ENCODE measurements at places on chromosomes 6 and 20.

DNA sequence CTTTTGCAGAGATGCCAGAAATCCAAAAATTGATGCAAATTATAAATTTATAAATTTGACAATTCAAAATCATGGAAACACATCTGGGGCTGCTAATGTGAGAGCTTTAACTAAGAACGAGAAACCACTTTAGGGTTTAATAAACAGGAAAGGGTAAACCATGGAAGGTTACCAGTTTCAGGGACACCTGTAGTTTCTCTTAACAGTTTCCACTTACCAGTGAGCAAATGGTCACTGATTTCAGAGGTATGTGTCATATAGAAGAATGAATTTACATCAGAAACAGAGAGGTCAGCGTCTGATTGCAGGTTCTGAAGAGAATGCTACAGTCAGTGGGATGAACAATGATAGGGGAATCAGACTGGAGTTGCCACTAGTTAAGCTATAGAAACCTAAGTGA lies 24.8 kb upstream of the PCSK2 start:
- DNase-seq: no peak

- DNase-seq: no peak
Observed at GRCh38 chr20:18729231-18729825, 84.3 kb upstream of the SCP2D1 start.

DNA sequence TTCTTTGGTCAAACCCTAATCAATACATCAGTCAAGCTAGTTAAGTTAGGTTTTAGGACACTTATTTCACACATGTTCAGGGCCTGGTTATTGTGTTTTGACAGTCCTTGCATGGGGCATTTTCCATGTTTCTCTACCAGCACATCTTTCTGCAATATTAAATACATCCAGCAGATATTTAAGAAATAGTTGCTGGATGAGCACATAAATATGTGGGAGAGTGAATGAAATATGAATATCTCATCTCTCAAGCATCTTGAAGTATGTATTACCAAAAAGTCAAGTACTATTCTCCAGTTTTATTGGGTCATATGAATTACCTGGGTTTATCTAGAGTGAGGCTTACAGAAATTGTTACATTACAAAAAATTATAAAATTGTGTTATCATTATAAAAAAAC lies 621.9 kb upstream of the GJE1 start:
- no peak for DNase-seq

DNA sequence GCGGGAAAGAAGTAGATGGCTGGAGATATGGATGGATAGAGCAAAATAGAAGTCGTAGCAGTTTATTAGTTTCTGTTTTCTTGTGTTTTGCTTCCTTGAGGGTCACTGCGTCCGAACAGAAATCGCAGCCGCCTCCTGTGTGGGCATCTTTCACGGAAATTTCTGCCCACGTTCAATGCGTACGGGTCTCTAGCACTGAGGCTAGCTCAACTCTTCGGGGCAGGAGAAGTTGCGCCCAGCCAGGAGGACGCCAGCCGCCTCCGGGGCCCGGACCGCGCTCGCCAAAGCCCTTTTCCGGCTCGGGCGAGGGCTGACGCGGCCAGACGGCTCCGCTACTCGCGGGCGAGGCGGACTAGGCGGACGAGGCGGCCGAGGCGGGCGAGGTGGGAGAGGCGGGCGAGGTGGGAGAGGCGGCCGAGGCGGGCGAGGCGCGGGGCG lies 814 bp downstream of the TFAP2B start:
- no peak for DNase-seq

DNA sequence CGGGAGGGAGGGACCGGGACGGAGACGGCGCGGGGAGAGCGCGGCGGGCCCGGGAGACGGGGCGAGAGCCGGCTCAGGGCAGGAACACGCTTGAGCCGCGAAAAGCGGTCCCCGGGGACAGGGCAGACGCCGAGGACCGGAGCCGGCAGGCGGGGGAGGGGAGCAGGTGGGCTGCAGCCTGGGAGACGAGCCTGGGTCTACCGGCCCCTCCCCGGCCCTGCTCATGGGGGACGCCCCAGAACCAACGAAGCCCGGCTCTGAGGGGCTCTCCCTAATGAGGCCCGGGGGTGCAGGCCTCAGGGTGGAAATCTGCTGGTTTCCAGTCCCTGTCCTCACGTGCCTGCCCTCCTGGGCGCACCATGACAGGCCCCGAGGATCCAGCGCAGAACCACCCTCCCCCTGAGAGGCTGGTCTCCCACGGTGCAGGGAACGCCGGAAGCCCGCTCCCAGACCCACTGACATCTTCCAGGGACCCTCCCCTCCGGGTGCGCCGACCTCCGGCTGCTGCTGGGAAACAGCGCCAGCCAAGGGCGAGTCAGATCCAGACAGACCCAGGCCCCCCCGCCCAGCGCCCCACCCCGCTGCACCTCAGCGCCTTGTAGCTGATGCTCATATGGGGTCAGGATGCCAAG lies 571 bp upstream of the EEF1A2 start:
- DNase-seq: no peak

DNA sequence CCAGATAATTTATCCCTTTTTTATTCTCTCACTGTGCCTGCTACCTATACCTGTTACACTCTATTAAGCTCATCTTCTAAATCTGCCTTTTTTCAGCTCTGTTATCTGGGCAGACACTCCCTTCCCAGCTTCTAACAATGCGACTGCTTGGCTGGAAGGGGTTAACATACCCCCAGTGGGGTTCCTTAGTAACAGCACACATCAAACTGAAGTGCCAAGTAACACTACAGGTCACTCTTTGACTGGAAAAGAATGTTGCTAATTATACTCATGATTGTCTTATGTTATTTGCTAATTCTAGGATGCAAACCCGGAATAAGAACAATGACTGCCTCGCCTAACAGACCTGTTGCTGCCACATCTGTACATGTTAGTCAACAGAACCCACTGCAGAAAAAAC lies 203.5 kb downstream of the EPM2A start:
- no peak for DNase-seq

DNA sequence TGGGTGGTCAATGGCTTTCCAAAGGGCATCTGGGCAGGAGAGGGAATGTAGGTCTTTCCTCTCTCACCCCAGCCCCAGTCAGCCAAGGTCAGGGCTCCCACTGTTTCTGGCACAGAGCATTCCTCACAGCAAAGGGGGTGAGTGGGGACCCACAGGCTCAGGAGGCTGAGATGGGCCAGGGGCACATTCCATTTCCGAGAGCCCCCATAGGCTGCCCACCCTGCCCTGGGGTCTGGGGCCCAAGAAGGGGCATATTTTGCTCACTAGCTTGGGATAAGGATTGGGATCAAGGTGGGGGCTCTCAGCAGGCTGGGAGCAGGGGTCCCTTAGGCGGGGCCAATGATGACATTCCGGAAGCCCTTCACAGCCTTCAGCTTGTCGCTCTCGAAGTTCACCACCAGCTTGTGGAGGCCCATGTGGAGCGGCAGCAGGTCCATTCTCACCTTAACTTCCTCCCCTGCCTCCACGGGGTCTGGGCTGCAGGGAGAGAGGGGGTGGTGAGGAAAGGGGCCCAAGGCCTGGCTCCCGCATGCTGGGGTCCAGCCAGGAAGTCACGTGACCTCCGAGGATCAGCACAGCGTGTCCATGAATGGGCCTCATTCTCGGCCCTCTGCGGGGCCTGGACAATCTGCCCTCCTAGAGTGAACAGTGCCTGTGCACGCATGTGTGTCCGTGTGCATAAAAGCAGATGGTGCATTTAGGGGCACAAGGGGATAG lies 35.0 kb downstream of the TGM2 start:
- peak; percentile 55 for DNase-seq

DNA sequence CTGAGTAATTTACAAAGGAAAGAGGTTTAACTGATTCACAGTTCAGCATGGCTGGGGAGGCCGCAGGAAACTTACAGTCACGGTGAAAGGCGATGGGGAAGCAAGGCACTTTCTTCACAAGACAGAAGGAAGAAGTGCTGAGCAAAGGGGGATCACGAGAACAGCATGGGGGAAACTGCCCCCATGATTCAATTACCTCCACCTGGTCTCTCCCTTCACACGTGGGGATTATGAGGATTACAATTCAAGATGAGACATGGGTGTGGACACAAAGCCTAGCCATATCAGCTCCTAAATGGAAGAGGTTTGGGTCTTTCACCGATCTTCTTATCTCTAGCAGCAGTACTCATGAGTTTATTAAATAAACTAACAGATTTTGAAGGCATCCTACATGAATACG lies 152.9 kb upstream of the RUNX2 start:
- no peak for DNase-seq

GRCh38 chr6:44453146-44453545 lies 65.6 kb downstream of the CDC5L start:
- DNase-seq: no peak

GRCh38 chr20:33423141-33423834 lies 20.3 kb downstream of the SNTA1 start:
- DNase-seq: no peak

DNA sequence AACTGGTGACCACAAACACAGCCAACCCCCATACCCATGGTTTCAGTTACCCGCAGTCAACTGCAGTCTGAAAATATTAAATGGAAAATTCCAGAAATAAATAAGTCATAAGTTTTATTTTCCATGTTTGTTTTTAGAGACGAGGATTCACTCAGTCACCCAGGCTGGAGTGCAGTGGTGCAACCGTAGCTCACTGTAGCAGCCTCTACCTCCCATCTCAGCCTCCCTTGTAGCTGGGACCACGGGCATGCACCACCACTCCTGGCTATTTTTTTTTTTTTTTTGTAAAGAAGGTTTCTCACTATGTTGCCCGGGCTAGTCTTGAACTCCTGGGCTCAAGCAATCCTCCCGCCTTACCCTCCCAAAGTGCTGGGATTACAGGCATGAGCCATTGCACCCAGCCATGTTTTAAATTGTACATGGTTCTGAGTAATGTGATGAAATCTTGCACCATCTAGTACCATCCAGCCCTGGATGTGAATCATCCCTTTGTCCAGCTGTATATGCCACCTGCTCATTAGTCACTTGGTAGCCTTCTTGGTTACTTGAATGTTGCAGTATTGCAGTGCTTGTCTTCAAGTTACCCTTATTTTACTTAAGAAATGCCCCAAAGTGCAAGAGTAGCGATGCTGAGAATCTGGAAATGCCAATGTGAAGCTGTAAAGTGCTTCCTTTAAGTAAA lies 14.5 kb downstream of the CSNK2A1 start:
- DNase-seq: no peak

GRCh38 chr20:38833154-38833856 lies 27.8 kb downstream of the PPP1R16B start:
- DNase-seq: no peak

GRCh38 chr6:165487347-165487746 lies 175.7 kb downstream of the PDE10A start:
- no peak for DNase-seq

DNA sequence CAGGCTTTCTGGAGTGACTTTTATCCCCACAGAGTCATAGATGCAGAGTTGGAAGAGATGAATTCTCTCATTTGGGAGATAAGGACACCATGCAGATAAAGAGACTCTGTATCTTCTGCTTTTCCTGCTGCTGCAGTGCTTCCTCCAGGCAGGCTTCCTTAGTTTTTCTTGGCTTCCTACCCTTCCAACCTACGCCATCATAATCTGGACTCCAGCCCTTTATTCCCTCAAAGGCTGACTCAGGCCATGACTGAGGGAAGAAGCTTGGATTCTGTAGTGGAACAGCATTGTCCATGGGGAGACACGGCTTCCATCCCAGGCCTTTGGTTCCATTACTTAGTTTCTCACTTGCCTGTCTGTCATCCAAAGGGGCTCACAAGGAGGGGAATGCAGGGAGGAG lies 6.5 kb upstream of the RNF24 start:
- no peak for DNase-seq

GRCh38 chr6:43972913-43973300 lies 154.3 kb downstream of the MRPL14 start:
- DNase-seq: peak; percentile 83

DNA sequence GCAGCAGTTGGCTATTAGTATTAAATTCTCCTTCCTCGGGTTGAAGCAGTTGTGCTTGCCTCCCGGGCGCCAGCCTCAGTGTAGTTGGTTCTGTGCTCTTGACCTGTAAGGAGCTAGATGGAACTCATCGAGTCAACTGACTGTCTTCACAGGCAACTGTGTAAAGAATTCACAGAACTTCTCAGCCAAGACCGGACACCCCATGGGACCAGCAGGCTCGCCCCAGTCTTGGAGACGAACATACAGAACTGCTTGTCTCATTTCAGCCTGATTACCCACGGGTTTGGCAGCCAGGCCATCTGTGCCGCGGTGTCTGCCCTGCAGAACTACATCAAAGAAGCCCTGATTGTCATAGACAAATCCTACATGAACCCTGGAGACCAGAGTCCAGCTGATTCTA lies 8.5 kb downstream of the TFAP2C start:
- DNase-seq: no peak

DNA sequence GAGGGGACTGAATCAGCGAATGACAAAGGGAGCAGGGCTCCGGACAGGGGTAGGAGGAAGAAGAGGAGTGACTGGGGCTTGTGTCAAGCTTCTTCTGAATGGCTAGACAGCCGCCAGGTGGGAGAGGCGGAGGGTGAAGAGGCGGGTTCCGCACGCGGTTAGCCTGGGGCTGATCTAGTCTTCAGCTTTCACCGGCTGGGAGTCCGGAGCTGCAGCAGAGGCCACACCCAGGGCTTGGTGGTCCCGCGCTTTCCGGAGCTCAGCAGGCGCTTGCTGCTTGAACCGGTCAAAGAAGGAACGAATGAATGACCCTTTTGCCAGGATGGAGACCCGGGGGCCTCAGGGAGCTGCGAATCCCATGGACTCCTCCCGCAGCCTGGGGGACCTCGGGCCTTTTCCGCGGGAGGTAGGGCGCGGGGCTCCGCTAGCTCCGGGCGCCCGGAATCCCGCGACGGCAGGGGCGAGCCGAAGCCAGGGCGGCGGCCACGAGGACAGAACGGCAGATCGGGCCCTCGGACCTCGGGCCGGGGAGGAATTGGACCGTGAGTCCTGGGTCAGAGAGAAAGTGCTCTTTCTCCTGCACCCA lies at the start of gene C6orf141:
Gene C6orf141 (plus strand): TSS at position 177 of the 586 bp plus-strand sequence. CDS start 125 bp downstream, at position 302.
- no peak for DNase-seq

DNA sequence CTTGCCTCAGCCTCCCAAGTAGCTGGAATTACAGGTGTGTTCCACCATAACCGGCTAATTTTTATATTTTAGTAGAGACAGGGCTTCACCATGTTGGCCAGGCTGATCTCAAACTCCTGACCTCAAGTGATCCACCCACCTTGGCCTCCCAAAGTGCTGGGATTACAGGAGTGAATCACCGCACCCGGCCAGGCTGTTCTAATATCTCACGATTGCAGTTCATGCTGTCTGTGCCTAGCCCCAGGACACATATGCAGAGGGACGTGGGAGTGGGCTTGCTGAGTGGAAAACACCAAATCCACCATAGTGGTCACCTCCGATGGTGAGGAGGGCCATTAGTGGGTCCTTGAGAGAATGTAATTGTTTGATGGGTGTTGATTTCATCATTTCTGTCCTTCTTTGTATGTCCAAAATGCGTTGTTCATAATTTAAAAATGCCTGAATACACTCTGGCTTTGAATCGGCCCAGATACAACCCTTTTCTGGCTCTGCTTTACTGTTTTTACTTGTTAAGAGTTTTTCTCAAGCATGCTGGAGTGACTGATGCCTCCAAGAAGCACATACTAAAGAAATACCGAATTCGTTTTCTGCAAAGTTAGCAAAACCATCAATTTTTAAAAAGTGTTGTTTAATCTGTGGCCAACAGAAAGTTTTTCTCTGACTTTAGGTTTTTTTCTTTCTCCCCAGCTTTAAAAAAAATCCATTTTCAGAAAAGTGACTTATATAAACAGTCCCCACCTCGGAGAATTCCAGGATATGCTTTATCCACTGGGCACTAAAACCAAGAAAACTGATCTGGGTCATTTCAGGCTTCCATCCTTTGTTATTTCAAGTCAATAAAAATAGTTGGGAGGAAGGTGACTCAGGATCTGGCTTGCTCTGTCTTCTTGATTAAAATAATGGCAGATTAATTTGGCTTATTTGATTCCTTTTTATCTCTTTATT lies 18.8 kb upstream of the RALGAPA2 start:
- DNase-seq: no peak

GRCh38 chr6:4888841-4889240 lies 112.6 kb downstream of the CDYL start:
- no peak for DNase-seq

- DNase-seq: no peak
Observed at GRCh38 chr6:72425003-72425681, 196.7 kb upstream of the KCNQ5 start.

Data from sciatic nerve (tissue), 2 donors.